Activated CD8-positive, alpha-beta memory T cell treated with anti-CD3 and anti-CD28 coated beads for 4 hours (primary cell): ENCODE measurements at places on chromosomes 7 and 10.

DNA sequence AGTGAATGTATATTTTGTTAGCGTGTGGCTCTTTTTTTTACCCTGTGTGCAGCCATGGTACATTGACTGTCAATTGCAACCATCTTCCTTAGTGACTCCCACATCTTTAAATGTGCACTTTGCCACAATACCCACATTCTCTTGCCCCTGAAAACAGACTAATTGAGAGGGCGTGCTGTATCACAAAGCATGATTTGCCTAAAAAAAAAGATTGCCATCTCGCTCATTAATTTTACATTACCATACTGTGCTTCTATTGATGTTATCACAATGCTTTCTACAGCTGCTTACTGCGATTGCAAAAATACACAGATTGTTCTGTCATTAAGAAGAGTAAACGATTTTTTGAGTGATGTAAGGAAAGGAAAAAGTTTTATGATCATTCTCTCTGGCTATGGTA lies 613.1 kb upstream of the NRP1 start:
- no peak for DNase-seq

GRCh38 chr10:45376371-45376801 lies 2.4 kb downstream of the ALOX5 start:
- DNase-seq, result no peak

GRCh38 chr10:125980521-125981035 lies 84.2 kb downstream of the FANK1 start:
- DNase-seq, result no peak

DNA sequence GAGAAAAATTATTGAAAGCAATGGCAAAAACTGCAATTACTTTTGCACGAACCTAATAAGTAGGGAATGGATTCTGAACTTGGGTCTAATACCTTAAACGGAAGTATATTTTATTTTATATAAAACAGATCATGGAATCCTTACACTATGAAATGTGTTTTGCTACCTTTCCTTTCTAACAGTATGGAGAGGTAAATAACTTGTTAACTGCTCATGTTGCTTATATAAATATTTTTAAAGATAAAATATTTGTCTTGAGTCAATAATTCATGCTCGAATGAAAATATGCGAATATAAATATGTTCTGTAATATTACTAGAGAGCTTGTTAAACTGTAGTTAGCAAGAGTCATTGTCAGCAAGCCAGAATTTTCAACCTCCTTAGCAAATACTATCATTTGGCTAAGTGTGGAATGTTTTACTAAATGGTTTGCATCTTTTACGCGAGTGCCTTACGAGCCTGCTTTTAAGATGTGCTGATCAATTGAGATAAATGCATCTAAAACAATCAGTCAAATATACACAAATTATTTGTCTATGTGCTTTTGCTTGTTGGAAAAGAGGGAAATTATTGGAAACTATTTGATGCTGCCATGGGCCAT lies 5.9 kb downstream of the GNAT3 start:
- no peak for DNase-seq

- DNase-seq, result no peak
These were observed 39.9 kb upstream of the STARD3NL start for GRCh38 chr7:38138171-38138570.

DNA sequence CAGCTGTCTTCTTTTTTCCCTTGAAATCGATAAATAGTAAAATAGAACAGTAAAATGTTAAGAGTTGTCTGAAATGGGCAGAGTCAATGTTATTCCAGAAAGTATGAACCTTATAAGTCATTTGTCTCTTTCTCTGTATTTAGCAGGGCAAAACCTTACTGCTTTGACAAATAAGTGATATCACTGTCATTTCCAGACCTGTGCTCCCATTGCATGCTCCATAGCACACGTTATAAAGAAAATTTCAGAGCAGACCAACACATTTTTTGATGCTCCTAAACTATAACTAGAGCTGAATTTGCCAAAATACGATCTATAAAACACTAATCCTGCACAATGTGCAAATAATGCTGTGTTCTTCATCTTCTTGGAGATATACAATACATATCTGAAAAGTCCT lies 1.1 kb downstream of the A1CF start:
- DNase-seq, result no peak
